ENCODE measurements at places on chromosomes 16 and 17.

DNA sequence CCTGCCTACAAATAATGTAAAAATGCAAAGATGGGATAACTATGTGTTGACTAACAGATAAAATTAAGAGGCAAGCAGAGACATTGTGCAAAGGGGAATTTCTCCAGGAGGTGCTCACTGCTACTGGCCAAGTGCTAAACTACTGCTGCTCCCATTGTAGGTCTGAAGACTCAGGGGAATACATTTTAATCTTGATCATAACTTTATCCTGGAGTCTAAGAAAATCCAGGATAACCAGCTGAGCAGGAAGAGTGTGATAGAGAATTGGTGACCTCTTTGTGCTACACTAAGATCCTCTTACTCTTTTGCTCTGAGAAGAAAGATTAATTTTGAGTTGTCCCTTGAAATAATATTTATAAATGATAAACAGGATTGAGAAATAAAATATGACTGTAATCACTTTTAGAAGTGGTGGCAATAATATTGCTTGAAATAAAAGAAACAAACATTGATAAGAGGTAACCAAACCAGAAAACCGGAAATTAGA, 5.9 kb downstream of the RNF43 start:
- DNase-seq = no peak

DNA sequence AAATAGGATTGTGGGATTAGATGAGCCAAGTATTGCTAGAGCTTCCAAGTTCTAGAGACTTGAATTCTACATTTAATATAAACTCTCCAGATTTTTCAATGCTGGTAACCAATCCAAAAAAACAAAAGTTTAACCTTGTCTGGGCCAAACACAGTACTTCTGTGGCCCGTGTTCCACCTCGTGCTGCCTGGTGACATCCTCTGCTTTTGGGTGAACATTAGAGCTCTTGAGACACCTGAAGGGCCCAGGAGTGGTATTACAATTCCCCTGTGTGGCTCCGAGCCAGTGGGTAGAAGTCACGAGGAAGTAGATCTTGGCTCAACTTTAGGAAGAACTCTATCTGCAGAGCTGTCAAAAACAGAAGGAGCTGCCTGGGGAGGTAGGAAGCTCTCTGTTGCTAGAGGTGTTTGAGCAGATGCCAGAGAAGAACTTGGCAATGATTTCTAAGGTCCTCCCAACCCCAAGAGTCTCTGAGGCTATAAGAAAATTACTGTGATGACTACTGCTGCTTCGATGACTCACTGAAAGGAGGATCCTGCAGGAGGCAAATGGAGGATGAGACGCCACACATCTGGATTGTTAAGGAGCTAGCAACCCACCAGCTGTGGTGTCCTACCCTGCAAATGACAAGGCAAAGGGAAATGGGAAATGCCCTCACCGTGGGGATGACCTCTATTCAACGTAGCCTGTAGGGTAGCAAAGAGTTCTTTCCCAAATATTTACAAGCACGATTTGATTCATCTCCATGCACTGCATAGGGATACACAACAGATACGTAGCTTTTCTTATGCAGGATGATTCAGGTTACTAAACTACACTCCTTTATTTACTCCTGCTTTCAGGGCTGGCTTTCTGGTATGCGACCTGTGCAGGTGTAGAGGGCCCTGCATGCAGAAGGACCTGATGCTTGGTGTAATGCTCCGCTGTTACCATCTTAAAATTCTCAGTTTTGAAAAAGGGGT, 45.8 kb upstream of the GAS7 start:
- DNase-seq = peak; percentile 68

GRCh38 chr16:35516551-35516950, 2057.1 kb downstream of the TP53TG3F start:
- DNase-seq = no peak

DNA sequence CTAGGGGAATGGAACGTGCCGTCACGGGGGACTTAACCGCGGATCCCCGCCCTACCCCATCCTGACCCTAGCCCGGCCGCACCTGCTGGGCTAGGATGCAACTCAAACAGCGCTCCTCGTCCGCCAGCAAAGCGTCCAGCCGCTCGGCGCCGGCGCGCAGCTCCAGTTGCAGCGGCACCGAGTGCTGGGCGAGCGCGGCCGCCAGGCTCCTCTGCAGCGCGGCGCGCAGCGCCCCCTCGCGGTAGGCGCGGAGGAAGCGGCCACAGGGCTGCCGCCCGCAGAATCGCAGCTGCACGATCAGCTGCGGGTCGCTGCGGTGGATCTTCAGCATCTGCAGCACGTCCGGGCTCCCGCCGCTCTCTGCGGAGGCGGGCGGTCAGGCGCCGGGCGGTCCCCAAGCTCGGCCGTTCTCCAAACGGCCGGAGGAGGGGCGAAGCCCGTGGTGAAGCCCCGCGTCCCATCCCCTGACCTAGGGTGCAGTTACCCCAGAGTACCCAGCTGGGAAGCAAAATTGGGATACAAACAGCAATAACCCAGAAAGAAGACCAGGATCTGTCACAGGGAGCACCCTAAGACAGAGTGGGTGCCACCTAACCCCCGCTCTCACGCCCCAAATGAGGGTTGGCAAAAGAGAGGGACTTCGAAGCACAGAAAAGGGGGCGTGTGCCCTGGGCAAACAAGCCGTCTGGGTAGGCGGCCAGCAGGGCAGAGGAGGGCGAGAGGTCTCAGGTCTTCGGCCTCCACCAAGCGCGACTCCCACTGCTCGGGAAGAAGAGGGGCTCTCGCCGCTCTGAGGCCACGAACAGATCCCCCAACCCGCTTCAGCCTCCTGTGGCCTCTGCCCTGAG, 4.2 kb downstream of the TRADD start:
- no peak for DNase-seq

DNA sequence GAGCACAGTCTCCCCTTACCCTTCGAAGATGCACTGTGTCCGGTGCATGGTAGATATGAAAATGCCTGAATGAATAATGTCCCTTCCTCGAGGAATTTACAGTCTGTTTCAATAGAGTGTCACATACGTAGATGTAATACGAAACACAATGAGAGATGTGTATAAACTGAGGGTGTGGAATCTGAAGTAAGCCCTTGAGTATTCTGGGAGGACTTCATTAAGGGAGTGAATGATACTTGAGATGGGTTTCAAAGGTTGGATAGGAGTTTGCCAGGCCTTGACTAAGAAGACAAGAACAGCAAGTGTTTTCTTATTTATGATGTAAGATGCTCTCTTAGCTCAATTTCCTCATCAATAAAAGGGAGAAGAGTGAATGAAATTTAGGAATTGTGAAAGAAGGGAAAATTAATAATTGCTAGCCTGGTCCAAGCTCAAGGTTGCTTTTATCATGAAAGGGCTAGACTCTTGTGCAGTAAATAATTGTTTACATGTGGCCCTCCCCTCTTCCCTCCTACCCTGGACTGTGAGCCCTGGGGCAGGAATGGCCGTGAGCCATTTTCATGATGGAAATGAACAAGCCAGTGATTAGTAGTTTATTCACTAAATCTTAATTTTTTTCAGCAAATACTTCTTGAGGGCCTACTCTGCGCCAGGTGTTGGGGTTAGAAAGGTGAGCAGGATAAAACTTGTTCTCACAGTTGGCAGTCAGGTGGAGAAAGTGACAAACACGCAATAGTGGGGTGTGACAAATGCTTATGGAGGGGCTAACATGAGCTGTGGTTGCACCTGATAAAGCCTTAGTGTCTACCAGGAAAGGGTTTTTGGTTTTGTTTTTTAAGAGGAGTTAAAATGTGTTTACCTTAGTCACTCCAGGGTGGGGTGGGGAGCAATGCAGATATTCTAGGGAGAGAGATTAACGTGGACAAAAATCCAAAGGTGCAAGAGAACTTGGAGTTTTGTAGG, 1.6 kb downstream of the KIF22 start:
- no peak for DNase-seq

- DNase-seq = no peak
Observed at GRCh38 chr17:43702637-43703036, 40.9 kb upstream of the MEOX1 start.

DNA sequence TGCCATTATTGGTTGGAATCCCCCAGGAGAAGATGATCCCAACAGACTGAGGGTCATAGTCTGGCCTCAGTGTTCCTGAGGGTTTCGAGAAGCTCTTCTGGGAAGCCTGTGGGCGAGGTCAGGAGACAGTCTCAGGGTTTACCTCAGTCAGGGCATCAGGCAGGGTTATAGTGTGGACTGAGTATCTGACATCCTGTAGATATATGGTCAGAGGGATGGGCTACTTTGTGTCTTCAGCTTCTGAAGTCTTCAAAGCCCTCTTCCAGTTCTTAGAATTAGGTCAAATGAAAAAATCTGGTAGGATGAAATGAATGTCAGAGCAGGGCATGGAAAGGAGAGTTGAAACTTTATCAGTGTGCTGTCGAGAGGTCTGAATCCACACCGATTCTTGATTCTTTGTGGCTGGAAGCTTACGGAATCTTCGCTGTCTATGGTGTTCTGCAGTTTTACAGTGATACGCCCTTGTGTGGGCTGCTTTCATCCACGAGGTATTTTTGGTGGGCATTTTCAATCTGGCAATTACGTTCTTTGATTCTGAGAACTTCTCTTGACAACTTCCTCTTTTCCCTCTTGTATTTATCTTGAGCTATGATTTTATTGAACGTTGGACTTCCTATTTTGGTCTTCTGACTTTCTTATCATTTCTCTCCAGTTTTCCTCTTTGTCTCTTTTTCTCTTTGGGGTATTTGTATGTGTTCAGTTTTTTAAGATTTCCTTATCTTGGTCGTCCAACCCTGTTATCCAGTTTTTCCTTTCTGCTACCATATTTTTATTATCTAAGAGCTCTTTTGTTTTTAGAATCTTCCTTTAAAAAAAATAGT, 30.4 kb downstream of the BPTF start:
- no peak for DNase-seq

- DNase-seq = no peak
Observed at GRCh38 chr17:4617090-4617489, 24.4 kb downstream of the ALOX15 start.

DNA sequence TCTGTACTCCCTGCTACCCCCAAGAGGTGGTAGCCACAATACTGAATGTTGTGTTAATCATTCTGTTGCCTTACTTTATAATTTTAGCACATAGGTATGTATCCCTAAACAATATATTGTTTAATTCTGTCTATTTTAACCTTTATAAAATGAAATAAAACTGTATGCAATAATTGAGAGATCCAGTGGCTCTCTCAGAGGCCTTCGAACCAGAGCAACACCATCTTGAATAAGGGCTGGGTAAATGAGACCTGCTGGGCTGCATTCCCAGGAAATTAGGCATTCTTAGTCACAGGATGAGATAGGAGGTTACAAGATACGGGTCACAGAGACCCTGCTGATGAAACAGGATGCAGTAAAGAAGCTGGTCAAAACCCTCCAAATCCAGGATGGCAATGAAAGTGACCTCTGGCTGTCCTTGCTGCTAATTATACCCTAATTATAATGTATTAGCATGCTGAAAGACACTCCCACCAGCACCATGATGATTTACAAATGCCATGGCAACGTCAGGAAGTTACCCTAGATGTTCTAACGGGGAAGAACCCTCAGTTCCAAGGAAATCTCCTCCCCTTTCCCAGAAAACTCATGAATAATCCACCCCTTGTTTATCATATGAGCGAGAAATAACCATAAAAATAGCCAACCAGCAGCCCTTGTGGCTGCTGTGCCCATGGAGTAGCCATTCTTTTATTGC, 2.0 kb upstream of the CANT1 start:
- no peak for DNase-seq

GRCh38 chr16:61500851-61501250, 535.4 kb downstream of the CDH8 start:
- no peak for DNase-seq

GRCh38 chr16:19940195-19940594, 55.5 kb upstream of the GPRC5B start:
- no peak for DNase-seq

- DNase-seq = no peak
Observed at GRCh38 chr16:2175454-2175853, 19.9 kb downstream of the TRAF7 start.

DNA sequence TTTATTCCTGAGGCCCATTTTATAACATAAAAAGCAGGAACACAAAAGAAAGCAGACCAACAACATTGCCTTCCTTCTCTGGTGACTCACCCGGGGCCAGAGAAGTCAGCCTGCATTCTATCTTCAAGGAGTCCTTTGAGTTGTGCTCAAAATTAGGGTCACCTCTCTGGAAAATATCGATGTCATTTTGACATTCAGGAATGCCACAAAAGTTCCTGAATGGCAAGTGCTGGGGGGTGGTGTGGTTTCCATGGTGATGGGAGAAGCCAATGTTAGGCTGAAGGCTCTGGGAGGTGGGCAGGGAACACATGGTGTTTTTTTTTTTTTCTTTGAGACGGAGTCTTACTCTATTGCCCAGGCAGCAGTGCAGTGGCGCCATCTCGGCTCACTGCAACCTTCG, 159.6 kb downstream of the HAPSTR1 start:
- DNase-seq = no peak

GRCh38 chr17:58305626-58306025, 23.0 kb downstream of the TSPOAP1 start:
- DNase-seq = no peak

DNA sequence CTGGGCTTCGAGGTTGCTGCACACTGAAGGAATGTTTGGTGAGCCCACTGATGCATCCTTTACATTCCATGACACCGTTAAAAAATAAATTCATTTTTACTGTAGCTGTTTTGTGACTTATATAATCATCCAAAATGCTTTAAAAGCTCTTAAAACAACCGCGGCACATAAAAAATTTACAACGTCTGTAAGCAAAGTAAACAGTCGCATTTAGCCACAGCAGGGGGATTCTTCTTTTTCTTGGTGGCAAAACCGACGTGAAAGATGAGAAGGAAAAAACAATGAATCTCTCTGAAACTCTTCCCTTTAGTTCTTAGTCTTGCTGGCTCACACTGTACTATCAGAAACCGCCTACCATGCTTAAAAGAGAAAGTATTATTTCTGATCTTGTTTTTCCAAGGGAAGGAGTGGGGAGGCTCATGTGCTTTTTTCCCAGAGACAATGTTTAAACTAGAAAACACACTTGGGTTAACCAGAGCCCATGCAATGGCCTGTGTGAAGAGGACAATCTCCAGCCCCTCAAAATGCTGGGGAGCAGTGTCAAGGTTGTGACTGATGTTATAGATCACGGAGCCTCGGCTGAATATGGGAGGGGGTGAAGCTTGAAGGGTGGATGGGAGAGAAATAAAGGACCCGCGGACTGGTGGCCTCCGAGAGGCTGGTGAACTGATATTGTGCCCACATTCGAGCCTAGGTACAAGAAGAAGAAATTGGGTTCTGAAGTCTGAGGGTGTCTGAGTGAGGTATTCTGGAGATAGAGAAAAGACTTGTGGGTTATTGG, 91.1 kb downstream of the IRF8 start:
- DNase-seq = no peak

- DNase-seq = no peak
Observed at GRCh38 chr17:72996791-72997190, 95.7 kb downstream of the SLC39A11 start.

GRCh38 chr16:56369202-56369601, 56.1 kb downstream of the AMFR start:
- no peak for DNase-seq

DNA sequence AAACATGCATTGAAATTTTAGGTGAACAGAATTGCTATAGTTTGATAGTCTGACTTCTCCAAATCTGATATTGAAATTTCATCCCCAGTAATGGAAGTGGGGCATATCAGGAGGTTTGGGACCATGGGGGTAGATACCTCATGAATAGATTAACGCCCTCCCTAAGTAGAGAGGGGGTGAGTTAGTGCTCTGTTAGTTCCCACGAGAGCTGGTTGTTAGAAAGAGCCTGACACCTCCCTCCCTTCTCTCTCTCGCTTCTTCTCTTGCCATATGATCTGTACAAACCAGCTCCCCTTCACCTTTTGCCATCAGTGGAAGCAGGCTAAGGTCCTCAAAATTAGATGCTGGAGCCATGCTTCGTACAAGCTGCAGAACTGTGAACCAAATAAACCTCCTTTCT, 78.8 kb downstream of the BRIP1 start:
- DNase-seq = no peak

Data from fibroblast of skin of left biceps (primary cell).